Activated T-helper 1 cell treated with anti-CD3 and anti-CD28 coated beads, Interleukin-2, amount 50 U/mL, for 16 hours (primary cell): ENCODE measurements at places on chromosomes 6 and 20.

GRCh38 chr20:25177890-25178321, 17.6 kb upstream of the ENTPD6 start:
- no peak for DNase-seq

DNA sequence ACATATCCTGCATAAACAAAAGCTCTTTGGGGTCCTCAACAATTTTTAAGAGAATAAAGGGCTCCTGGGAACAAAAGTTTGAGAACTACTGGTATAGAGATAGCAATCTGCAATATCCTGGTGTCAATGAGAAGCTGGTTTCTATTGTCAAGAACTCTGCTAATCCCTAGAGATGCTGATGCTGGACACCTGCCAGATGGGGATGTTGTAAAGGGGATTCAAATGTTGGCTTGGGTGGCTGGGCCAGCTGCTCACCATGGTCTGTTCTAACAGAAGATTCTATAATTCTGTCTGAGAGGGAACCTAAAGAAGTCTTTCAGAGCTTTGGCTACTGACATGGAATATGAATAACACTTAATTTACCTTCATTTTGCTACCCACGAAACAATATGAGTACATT, 137.8 kb downstream of the BTBD9 start:
- DNase-seq: no peak

DNA sequence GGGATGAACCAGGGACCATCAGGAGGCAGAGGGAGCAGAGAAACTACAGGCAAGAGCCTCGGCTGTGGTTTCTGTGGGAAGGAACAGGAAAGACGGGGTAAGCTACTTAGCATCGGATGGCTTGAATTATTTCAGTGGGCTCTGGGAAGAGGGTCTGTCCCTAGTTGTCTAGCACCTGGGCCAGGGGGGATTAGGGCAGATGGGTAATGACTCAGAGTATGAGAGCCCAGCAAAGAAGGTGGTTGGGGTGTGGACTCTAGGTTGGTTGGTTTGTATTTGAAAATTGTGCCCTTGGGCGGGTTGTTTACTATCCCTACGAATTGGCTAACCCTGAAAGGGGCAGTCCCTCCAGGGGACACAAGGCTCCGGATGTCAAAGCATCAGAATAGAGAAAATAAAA, 148.5 kb upstream of the TAB2 start:
- DNase-seq: no peak

GRCh38 chr20:38095017-38095686, 61.6 kb downstream of the RPRD1B start:
- no peak for DNase-seq

DNA sequence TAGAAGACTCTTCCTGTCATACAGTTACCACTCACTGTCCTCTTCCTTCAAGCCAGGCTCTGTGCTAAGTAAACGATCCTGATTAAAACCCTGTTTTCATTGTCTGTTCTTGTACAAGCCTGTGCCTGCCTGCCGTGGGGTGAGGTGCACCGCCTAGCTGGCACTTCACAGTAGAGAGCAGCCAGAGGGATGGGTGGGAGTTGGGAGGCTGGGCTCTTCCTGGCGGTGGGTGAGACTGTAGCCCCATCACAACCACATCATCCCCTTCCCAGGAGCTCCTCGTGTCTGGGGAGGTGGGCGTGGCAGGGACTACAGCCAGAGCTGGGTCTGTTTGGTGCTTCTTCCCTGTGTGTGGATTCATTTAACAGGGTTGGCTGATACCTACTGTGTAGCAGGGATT, 382.0 kb downstream of the TAF4 start:
- DNase-seq: no peak

DNA sequence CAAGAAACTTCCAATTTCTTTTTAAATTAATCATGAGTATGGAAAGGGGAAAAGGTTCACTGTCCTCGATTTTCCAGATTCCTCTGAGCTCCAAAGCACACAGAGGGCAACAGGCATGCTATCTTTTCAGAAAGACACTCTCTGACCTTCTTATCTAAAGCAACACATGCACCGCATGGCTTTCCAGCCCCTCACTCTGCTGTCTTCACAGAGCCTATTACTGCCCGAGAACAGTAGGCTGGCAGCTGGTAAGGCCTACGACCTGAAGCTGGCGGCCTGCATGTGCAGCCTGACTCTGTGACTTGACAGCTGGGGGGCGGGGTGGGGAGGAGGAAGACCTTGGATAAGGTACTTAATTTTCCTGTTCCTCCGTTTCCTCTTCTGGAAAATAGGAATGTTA, 86.3 kb downstream of the ELOVL4 start:
- DNase-seq: no peak

DNA sequence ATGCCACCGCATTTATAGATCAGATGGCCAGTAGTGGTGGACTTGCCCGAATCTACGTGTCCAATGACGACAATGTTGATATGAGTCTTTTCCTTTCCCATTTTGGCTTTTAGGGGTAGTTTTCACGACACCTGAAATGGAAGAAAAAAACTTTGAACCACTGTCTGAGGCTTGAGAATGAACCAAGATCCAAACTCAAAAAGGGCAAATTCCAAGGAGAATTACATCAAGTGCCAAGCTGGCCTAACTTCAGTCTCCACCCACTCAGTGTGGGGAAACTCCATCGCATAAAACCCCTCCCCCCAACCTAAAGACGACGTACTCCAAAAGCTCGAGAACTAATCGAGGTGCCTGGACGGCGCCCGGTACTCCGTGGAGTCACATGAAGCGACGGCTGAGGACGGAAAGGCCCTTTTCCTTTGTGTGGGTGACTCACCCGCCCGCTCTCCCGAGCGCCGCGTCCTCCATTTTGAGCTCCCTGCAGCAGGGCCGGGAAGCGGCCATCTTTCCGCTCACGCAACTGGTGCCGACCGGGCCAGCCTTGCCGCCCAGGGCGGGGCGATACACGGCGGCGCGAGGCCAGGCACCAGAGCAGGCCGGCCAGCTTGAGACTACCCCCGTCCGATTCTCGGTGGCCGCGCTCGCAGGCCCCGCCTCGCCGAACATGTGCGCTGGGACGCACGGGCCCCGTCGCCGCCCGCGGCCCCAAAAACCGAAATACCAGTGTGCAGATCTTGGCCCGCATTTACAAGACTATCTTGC, 725 bp downstream of the EEF1A1 start:
- DNase-seq: peak; percentile 52

GRCh38 chr20:62711703-62712101, 3.1 kb downstream of the NTSR1 start:
- no peak for DNase-seq

DNA sequence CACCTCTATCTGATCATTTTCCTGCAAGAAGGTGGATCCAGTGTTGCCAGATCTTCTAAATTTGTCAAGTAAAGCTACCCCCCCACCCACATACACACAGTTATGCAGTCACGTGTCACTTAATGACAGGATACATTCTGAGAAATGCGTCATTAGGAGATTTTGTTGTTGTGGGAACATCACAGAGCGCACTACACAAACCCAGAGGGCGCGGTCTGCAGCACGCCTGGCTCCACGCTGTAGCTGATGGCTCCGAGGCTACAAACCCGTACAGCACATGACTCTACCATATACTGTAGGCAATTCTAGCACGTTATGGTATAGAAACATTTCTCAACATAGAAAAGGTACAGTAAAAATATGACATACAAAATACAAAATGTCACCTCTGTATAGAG, 126.9 kb downstream of the SYCP2 start:
- no peak for DNase-seq

DNA sequence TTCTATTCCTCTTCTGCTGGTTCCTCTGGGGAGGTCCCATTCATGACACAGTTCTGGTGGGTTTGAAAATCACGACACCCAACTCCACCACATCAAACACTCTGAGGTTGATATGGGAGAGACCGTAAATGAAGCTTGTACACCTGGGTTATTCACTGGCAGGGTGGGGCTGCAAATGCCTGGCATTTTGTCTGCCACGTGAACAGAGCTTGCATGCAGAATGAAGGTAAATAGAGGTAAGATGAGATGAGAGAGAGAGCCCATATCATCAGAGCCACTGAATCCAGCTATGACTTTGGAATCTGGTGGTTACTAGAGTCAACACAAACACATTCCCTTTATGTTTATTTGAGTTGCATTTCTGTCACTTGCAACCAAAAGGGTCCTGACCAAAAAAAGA, 97.4 kb downstream of the BANF2 start:
- DNase-seq: no peak

GRCh38 chr20:47810116-47810677, 24.9 kb upstream of the SULF2 start:
- no peak for DNase-seq

GRCh38 chr6:152975204-152975915, 7.5 kb downstream of the FBXO5 start:
- no peak for DNase-seq

- DNase-seq: no peak
These were observed 206.6 kb upstream of the PREP start for GRCh38 chr6:105609375-105609991.

GRCh38 chr20:41425180-41425884, 58.7 kb upstream of the EMILIN3 start:
- DNase-seq: no peak

DNA sequence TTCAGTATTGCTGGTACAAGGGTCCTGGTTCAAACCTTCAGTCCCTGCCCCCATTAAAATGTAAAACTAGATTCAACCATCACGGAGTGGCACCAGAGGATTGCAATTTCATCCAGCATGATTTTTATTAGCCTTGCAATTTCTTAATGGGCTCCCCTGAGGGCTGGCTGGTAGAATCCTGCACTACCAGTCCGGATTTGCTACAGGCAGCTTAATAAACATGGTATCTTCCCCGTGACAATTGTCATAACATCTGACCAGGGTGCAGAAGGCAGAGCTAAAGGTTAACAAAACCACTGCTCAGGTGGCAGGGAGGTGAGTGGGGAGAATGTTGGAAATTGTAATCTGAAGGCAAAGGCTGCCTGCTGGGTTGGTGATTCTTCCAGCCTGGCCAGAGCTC, 94.5 kb downstream of the PKHD1 start:
- DNase-seq: no peak

DNA sequence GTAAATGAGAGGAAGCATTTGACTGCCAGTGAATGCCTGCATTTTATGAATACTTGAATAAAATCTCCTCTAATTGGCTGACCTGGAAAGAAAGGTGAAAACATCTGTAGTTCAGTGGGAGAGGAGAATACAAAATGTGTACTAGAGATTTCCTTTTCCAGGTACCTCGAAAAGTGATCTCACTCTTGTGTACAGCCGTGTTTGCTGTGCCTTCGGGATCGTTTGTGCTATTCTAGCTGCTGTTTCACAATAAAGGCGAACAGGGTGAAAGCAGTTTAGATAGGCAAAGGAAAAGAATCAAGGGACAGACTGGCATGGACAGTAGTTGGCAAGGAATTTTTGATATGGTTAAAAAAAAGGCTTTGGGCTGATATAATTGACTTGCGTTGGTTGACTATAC, 112.3 kb downstream of the ARID1B start:
- no peak for DNase-seq

- no peak for DNase-seq
These were observed 22.3 kb upstream of the CEP162 start for GRCh38 chr6:84249724-84250123.

DNA sequence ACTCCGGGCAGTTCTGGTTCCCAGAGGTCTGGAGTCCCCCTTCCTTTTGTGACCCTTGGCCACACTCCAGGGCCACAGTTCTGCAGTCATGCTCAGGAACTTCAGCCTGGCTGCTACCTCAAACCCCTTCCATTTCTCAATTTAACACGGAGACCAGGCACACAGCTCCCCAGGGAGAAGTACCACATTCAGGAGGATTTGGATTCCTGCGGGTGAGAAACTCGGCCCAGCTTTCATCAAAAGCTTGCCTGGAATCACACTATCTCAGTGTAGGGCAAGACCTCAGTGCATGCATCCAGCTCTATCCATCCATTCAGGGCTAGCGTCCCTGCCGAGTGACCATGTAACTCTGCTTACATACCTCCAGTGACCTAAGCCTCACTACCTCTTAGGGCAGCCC, 16.8 kb upstream of the IP6K3 start:
- no peak for DNase-seq

- DNase-seq: no peak
These were observed 361.6 kb downstream of the PHF3 start for GRCh38 chr6:63997221-63997620.

DNA sequence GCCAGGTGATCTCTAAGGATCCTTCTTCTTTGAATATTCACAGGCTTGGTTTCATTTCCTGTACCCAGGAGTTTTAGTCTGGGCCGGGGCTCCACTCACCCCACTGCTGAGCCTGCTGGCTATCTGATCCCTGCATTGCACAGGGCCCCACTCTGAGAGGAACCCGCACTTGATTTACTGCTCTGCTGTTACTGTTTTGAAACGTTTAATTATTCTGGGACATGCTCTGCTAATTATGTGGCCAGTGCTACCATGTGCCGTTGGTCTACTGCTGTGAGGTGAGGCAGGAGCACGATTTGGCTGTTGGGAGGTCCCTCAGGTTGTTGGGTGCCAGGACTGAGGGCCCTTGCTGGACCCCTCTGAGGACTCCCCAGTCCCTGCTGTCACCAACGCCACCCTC, 108.7 kb upstream of the SIRPA start:
- DNase-seq: no peak

DNA sequence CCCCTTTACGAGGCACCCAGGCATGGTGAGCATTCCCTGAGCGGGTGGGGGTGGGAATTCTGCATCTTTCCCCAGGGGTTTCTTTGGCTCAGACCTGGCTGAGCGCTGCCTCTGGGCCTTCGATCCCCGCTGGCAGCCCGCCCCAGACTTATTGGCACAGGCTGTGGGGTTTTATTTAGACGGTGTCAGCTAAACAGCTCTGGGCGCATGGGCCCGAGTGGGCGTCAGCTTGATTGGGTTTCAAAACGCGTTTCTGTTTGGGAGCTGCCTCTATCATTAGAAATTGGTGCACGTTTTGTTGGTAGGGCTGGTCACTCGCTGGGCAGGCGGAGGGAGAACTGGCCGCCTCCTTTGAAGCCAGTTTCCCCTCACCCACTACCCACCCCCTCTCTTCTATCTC, 21.0 kb downstream of the PMEPA1 start:
- DNase-seq: no peak

- DNase-seq: no peak
These were observed 1.7 kb downstream of the TAP2 start for GRCh38 chr6:32836873-32837272.

DNA sequence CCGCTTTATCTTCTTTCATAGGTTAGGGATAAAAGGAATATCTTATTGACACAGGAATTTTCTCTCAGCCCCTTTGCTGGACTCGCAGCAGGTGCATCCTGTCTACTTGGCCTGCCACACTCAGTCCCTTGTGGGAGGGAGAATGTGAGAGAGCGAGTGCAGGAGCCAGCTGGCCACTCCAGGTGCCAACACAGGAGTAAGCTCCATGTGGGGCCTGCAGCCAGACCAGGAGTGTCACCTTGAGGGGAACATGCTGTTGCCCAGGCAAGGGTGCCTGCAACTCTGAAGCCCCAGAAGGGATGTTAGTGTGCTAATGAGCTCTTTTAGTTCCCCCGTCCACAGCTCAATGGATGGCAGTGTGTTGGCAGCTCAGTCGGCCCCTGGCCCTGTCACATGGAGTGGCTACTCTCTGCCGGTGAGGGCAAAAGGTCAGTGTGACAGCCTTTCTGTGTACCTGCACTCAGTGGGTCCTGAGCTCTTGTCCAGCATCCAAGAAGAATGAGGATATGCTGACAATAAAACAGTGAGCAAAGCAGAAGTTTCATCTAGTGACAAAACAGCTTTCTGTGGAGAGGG, 57.1 kb downstream of the CRYBG1 start:
- DNase-seq: no peak

- DNase-seq: no peak
These were observed 26.2 kb downstream of the HDAC2 start for GRCh38 chr6:113944701-113945100.
